ENCODE measurements at places on chromosomes 1 and 21.

GRCh38 chr1:180982422-180982821, 40.2 kb downstream of the STX6 start:
- no peak for DNase-seq

DNA sequence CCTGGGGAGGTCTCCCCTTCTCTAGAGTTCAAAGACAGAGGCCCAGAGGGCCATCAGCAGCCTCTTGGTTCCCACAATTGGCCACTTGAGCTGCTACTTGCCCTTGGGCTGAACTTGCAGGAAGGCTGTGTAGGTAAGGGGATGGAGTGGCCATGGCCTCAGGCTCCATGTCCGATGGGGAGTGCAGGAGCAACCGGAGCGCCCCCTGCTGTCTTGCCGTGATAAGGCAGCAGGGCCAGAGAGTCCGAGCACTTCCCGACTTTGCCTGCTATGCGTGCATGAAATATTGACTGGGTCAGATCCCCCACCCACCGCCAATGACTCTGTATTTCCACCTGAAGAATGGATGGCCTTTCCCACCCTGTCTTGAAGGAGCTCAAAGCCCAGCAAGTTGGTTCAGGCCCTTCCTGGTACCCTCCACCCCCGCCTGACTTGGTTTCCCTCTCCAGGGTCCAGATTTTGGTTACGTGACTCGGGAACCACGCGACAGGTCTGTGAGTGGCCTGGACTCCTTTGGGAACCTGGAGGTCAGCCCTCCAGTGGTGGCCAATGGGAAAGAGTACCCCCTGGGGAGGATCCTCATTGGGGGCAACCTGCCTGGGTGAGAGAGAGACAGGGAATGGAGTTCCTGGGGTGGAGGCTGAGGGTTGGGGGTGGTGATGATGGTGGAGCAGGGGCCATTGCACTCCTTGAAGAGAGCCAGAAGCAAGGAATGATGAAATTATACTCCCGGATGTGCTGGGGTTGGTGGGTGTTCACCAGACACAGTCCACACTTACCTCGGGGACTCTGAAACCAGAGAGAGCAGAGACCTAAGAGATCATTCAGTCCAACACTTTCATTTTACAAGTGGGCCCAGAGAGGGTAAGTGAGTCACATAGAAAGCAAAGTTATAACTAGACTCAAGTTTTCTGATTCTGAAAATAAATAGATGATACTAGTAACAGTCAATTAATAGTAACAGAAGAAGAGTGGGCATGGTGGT, 25.6 kb downstream of the PADI3 start:
- DNase-seq: no peak

DNA sequence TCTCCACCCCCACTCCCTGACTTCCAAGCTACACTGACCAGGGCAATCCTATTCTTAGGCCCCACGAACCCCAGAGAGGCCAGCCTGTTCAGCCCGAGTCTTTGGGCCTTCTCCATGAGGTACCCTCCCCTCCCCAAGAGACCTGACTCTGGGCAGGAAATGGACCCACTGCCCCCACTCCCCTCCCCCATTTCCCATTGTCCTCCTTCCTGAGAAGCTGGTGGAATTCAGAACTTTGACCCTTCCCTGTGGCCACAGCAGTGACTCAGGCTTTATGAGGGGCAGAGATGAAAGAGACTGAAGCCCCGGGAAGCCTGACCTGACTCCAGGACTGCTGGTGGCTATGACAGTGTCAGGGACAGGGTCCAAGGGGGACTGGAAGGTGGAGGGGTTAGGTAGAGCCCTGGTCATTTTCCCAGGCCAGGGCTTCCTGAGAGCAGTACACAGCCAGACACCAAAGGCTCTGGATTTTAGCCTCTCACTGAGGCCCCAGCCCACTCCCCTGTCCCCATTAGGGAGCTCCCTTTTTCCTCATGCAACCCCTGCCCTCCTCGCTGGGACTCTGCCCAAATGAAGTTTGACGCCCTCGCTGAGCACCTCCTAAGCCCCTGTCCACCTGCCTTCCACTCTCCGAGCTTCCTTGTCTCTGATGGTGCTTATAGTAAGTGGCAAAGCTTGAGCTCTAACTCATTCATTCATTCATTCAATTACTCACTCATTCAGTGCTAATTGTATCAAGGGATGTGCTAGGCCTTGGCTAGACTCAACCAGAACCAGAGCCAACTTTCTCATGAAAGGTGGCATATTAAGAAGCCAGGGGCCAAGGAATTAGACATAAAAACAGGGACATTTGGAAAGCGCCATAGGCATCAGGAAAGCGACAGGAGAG, 3.0 kb downstream of the CRYBG2 start:
- DNase-seq: no peak

DNA sequence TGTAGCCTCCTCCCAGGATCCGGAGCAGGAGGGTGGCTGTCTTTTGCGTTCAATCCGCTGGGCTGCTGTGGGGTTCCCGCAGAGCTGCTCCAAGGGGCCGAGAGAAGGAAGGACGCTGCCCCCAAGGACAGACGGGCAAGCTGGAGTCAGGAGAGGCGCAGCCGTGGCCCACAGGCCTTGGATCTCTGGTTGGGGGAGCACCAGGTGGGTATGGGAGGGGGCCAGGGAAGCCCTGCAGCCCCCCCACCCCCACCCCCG, 15.9 kb upstream of the SKI start:
- no peak for DNase-seq

DNA sequence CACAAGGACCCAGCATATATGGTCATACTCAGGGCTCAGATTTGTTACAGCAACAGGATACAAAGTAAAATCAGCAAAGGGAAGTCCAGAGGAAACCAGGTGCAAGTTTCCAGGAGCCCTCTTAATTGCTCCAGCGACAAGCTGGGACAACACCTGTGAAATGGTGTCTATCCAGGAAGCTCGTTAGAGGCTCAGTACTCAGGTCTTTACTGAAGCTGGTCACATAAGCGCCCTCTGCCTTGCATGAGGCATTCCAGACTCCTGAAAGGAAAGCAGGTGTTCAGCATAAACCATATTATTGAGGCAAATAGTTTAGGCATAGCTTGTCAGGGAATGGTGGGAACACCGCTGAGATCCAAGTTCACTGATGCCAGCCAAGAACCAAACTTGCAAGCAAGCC, 231.0 kb downstream of the SLC35F3 start:
- DNase-seq: no peak

- DNase-seq: no peak
These were observed 304 bp upstream of the GNG12 start for GRCh38 chr1:67833602-67833940.

DNA sequence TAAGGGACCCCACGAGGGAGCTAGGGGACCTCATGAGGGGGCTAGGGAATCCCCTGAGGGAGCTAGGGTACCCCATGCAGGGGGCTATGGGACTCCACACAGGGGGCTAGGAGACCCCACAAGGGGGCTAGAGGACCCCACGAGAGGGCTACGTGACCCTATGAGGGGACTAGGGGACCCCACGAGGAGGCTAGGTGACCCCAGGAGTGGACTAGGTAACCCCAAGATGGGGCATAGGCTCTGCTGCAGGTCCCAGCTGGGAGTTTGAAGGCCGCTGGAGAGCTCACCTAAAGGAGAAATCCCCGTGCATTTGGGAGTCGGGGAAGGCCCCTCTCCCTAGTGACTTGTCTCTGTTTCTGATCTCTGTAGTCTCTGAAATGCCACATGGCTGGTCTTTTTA, 50.0 kb upstream of the DMRTB1 start:
- DNase-seq: no peak

GRCh38 chr1:228141226-228142044, 1.4 kb downstream of the GUK1 start:
- DNase-seq: peak; percentile 20
